ENCODE measurements at places on chromosomes 5 and 9. TPM values are rescaled to one million over a fixed set of nuclear protein-coding genes. Genes with fewer than 3 reads are reported as not detected.

The ZFAND5 gene
- 149 TPM for total RNA-seq

The HRH2 gene
- 24.9 TPM for total RNA-seq

The TMEM174 gene
- not detected for total RNA-seq

The TTC23L gene
- total RNA-seq, result 0.11 TPM

- DNase-seq, result no peak
- H3K27ac ChIP-seq, result no peak overlapping the region
- H3K4me1 ChIP-seq, result no peaks in the 10 kb centered on the region
- no peaks in the 10 kb centered on the region for H3K27me3 ChIP-seq
- H3K4me3 ChIP-seq, result no peak overlapping the region
These were observed 189.5 kb downstream of the SEC61B start for GRCh38 chr9:99411479-99412115.

All from spleen (tissue), 13 donors.